GM18507 (cell line): ENCODE measurements at places on chromosomes 1 and 21.

DNA sequence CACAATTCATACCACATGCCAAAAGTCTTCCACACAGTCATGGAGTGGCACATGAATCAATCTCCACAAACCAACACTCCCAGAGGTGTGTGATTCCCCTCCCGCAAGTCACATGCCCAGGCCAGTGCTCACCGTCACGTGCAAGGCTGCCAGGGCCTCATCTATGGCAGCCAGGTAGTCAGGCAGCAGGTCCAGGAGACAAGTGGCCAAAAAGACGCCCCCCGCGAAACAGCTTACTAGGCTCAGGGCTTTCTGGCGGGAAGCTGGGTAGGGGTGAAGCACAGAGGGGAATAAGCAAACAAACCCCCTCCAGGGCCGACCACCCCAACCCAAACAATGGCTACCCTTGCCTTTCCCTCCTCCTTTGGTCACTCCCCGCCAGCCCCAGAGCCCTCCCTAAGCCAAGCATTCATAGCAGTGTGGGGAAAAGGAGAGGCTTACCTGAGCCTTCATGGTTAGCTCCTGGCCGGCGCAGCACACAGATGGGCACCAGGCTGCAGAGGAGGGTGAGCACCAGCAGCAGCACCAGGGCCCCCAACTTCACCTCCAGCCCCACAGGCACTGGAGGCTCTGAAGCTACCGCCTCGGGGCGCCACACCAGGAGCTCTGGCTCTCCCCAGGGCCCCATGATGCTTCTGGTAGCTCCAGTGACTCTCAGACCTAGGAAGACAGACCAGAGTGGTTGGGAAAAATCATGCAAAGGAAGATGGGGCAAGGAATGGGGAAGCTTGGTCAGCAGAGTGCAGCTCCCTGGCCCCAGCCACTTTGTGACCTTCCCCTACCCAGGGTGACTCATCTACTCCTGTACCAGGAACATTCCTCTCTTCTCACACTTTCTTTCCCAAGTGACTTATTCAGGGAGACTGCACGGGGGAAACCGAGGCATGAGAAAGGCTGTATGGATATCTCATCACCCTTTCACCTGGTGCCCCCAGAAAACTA is 978 bp downstream of the SLC39A1 start:
- no peak for DNase-seq

DNA sequence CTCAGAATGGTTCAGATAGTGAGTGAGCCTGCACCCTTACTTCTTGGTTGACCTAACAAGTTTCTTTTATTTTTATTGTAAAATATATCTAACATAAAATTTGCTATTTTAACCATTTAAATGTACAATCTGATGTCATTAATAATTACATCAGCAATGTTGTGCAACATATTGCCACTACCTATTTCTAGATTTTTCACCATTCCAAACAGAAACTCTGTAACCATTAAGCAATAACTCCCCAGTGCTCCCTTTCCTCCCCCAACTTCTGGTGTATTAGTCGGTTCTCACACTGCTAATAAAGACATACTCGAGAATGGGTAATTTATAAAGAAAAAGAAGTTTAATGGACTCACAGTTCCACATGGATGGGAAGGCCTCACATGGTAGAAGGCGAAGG is 76.2 kb upstream of the TENT5C start:
- DNase-seq = no peak

GRCh38 chr1:185861630-185862029 is 127.4 kb downstream of the HMCN1 start:
- DNase-seq = no peak

- DNase-seq = no peak
Measured at GRCh38 chr1:236835491-236835890, 40.4 kb downstream of the MTR start.
